ENCODE measurements at places on chromosomes 12 and 14.

DNA sequence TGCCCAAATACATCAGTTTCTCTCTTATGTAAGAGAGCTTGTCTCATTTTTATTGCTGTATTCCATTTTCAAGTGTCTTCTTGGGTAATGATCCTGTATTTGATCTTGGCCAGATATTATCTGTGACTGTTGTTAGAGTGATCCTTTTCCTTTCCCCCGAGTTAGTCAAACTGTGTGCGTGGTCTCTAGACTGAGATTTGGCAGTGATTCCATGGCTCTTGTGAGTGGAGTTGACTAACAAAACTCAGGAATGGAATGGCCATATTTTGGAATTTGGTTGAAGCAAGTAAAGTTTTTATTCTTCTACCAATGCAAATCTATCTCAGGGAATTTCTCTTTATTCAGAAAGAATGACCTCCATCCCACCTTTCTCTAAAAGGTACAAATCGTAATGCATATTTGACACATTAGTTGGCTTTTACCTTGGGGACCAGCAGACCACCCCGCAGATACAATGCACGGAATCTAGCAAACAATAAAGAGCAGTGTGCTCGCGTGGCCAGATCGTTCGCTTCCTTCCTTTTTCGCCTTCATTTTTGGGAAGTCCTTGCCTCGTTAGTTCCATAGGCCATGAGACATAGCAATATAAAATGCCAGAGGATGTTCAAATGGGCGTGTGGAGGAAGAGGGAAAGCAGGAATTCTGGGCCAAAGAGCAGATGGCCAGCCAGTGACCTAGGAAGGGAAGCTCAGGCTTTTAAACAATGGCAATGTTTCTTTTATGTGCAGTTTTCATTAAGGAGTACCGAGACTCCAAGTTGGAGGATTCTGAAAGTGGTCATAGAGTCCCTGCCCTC lies 24.4 kb downstream of the ETV6 start:
- DNase-seq: no peak

DNA sequence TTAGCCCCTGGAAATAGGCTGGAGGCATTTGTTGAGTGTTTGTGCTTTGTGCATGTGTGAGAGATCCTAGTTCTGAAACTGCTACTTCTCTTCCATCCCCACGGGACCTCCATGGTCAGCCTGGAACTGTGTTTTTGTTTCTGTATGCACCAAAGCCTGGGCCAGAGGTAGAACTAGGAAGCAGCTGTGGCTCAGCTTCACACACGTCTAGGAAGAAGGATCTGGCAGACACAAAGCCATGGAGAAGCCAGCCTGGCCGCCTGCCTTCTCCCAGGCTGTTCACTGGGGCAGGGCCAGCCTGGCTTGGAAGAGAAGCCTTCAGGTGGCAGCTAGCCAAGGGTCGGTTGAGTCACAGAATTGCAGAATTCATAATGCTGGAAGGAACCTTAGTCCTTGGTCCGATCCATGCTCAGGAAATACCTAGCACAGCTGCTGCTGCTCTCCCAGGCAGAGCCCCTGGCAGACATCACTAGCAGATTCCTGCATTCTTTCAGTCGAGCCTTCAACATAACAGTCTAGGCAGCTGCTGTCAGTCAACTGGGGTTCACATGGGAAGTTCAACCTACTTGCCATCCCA lies 27.0 kb downstream of the RIN3 start:
- no peak for DNase-seq

GRCh38 chr14:104421401-104421821 lies 158.2 kb upstream of the C14orf180 start:
- DNase-seq: no peak

DNA sequence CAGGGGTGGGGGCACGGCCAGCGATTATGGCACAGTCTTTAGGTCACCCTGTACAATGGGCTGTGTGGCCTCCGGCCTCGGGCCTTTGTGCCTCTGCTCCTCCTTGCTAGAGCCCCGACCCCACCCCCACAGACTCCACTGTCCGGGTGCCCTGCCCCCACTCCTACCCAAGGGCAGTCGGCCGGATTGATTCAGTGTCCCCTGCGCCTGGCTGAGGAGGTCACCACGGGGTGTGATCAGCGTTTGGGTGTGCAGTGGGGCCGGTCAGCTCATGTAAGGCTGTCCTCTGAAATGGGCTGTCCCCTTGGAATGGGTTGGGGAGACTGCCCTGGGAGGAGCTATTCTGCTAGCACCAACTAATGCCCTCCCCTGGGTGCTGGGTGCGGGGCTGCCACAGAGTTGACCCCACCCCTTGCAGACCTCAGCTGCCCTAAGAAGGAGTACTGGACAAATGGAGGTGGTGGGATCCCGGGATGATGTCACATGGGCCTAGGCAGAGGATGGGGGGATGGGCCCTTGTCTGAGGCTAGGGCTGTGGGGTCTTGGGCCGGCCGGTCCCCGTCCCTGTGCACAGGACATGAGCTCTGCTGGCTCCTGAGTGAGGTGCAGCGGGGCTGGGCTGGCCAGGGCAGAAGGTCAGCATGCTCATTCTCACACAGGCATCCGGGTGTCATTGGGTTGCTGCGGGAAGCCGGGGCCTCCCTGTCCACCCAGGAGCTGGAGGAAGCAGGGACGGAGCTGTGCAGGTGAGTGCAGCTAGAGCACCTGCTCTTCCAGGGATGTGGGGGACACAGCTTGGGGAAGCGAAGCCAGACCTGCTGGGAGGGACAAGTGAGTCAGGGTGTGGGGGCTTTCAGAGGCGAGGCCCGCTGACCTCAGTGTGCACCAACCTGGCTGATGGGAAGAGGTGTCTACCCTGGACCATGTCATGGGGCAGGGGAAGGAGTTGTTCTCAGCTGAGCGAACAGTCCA lies 23.4 kb downstream of the ASPG start:
- DNase-seq: no peak

DNA sequence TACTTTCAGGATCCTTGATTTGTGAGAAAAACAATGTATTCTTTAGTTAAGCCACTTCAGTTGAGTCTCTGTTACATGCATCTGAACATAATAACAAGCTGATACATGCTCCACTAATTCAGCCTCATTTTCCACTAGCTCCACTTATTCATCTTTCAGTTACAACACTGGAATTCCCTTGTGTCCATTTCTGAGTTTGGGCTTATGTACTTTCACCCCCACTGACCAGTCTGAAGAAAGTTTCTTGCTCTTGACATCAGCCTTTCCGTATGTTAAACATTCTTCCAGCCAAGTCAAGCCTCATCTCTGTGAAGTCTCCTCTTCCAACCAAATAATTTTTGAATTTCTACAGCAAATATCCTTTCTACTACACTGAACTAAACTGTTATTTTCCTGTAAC lies 592.5 kb upstream of the NOVA1 start:
- no peak for DNase-seq

DNA sequence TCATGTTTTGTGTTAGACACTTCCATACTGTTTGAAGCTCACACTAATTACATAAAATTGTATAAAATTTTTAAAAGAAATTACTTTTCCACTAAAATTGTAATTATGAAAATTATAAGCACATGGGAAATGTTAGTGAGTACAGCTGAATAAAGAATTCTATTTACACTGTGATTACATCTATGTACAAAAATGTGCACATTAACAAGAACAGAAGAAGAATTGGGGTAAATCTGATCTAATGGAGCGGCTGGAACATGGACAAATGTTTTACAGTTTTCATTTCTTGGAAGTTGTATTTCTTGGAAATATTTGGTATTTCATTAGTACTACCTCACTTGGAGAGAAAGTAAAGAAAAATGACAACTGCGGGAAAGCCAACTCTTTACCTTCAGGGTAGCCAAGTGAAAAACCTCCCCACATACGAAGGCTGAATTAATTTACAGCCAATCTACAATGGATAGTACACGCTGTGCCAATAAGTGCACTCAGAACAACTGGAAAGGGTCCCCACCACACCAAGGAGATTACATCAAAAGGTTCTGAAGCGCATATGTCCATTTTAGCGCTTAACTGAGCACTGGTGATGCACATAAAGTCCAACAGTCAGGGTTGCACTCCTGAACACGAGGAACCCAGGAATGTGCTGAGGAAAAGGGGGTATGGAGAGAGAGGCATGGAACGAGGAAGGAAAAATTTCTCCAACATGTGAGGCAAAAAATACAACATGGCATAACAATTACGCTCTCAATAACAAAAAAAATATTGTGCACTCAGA lies 17.5 kb downstream of the MED13L start:
- DNase-seq: no peak

DNA sequence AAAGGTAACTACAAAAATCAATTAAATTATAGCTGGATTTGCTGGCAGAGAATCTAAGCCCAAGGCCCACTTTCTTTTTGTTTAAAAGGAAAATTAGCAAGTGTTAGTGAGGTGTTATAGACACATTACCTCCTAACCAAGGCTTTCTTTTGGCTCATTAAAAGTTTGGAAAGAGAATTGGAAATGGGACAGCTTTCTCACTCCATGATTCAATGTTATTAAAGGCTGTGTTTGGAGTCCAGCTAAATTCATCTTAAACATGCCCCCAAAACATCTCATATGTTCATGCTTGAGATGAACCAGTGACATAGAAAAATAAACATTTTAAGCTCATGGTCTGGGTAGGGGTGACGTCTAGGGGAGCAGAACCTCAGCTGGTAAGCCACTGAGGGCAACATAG lies 13.4 kb upstream of the PGF start:
- no peak for DNase-seq

- no peak for DNase-seq
Measured at GRCh38 chr12:131818821-131819585, 9.2 kb upstream of the MMP17 start.
